ENCODE measurements at places on chromosomes 5 and 9.

DNA sequence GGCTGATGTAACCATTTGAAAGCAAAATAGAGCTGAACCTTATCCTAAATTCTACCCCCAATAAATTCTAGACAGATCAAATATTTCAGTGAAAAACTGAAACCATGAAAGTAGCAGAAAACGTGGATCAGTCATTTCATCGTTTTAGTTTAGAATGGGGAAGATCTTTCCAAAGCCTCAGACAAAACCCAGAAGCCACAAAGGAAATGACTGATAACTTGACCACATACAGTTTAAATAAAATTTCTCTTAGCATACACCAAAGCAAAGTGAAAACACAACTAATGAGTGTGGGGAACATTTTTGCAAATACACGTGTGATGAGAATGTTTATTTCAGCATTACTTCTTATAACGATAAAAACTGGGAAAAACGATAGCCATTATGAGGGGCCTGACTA lies 284.8 kb downstream of the ADGRV1 start:
- DNase-seq, result no peak

DNA sequence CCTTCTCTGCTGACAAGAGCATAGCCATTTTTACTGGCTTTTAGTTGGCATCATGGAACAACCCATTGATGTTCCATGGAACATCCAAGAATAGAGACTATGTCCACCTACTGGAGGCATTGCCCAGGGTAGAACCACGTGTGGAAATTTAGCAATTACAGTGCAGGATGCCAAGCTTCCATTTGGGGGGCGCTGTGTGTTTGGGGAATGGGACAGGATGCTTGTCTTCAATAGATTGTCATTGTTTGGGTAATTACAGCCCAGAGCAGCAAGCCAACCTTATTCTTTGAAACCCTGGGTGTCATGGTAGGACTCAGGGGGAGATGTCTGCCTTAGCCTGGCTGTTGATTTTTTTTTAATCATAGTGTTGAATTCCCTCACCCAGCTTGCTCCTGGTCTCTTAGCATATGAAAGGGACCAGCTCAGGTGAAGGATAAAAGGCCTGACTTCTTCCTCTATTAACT lies 171.1 kb downstream of the DOCK2 start:
- no peak for DNase-seq

GRCh38 chr9:125763394-125763801 lies 16.2 kb downstream of the PBX3 start:
- DNase-seq, result no peak

- no peak for DNase-seq
Measured at GRCh38 chr9:5897851-5898250, 7.2 kb downstream of the MLANA start.

DNA sequence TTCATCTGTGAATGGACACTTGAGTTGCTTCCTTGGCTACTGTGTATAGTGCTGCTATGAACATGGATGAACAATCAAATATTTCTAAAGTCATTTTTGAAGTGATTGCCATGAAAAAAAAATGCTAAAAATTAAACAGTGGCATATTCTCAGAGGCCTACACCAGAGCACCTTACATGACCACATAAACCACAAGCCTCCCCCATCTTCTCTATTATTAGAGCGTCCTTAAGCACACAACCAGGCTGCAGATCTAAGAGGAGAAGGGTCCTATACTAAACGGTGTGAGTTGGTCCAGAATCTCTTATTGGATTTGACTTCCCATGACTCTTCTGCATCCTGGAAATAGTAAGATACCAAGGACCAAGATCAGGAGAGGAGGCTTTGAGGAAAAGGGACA lies 34.3 kb downstream of the PCA3 start:
- DNase-seq, result no peak

DNA sequence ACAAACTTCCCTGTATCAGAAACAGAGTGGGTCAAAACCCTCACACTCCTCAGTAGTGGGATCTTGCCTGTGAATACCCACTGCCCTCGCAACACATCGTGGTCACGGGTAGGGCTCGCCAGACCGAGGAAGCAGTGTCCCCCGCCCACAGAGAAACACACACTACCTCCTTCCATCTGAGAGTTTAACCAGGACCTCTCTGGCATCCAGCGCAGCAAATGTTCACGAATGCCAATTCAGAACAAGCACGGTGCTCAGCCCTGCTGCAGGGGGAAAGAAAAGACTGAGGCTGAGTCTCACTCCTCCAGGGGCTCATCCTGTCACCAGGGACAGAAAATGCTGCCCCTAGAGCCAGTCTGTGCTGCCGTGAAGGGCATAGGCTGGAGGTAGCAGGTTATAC lies 42.5 kb upstream of the SYNPO start:
- DNase-seq, result no peak

DNA sequence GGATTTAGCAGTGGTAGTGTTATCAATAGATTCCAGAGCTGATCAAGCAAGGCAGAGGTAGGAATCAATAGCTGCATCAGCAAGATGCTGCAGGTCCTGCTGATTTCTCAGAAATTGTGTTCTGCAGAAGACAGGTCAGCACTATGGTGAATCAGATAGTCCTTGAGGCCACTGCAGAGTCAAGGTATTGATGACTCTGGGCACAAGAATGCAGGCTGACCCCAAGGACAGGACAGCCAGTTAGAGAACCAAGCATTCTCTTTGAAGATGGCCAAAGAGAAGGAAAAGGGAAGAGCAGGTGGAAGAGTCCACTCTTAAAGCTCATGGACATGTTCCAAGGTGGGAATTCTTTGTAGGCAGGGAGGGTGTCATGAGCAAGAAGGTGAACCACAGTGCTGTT lies 28.0 kb downstream of the PRUNE2 start:
- no peak for DNase-seq

GRCh38 chr5:142922223-142922952 lies 152.2 kb downstream of the ARHGAP26 start:
- DNase-seq, result peak; percentile 77

- peak; percentile 84 for DNase-seq
Measured at GRCh38 chr9:136267261-136268111, 21.9 kb upstream of the QSOX2 start.

DNA sequence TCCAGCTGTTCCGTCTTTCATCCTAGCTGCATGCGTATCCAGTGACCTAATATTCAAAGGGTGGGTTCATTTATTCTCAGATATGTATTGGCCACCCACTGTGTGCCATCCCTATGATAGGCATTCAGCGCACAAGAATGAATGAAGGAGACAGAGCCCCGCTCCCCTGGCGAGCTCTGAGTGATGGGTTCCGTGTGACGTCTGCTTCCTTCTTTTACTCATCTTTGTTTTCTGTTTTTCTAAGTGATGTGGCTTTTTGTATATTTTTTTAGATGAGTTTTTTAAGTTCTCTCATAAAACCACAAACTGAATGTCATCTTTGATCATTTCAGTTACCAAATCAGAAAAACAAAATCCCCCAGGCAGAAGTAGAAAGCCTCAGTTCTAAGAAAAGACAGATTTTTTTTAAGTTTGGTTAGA lies 168.3 kb upstream of the OTULINL start:
- no peak for DNase-seq

DNA sequence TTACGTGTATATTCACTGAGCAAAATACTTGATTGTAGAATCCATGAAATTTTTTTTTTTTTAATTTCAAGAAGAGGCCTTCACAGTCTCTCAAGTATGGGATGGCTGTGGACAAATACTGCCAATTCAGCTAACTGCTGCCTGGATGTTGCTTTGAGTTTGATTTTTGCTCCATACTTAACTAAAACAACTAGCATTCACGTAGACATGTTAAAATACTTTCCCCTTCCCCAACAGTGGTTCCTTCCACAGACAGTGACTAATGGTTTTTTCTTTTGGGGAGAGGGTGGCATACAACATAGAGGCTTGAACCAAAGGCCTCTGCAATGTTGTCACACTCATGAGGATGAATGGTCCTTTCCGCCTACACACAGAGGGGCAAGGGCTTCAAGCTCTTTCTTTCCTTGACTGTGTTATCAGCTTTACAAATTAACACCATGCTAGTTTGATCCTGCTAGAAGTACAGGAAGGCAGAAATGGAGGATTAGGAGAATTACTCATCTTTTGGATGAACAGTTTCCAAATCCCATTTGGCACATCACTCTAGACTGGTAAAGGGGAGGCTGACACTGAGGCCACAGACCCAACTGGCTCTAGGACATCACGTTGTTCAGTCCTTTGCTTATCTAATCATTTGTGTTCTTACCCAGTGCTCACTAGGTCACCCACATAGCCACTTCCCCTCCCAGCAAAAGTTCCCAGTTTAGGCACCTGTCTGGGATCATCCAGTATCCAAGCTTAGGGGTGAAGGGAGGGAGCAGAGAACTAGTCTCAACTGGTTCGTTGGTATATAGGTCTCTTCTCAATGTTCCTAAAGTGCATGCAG lies 1.8 kb upstream of the LEAP2 start:
- DNase-seq, result no peak

DNA sequence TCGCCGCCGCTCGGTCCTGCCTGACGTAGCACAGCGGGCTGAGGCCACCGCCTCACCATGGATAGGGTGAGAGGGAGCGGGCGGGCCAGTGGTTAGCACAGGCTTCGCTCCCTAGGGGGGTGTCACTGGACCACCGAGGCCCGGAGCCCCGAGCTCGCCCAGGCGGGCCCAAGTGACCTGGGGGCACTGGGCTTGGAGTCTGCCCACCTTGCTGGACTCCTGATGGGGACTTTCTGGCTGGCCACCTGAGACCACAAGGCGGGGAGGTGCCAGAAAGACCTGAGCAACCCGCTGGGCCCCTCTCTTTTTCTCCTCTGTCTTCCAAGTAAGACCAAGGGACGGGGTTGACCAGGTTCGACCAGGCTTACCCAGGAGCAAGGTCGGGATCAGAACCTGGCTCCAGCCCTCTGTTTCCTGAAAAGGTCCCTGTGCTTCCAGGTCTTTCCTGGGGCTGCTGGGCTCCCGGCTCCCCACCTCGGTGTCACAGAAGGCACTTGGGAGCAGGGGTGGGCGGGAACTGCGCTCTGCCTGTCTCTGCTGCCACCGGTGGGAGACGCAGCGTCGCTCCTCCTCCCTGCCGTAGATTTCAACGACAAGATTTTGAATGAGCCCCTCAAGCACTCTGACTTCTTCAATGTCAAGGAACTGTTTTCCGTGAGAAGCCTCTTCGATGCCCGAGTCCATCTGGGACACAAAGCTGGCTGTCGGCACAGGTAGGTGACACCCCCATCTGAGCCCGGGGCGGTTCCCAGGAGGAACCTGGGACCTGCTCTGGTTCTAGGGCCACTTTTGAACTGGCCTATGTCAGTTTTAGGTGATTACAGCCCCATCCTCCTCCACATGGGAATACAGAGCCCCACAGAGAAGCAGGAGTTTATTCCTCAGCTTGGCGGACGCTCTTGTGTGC lies 1.0 kb downstream of the MRPS2 start:
- DNase-seq, result no peak

DNA sequence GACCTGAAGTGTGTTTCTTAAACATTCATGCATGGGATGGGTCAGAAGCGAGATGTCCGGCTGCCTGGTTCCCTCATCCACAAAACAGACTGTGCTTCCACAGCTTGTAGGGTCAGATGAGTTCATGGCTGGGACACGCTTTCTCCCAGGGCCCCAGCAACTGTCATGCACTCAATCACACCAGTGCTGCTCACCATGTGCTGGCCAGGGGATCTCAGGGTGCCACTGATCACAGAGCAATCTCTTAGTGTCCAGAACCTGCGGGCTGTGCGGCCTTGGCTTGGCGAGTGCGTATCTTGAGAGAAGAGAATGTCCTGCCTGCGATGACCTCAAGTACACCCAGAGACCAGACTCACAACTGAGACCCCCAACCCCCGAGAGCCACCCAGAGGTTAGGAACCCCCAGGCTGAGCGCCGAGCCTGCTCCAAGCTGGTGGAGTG lies 26.0 kb upstream of the FCN2 start:
- no peak for DNase-seq

DNA sequence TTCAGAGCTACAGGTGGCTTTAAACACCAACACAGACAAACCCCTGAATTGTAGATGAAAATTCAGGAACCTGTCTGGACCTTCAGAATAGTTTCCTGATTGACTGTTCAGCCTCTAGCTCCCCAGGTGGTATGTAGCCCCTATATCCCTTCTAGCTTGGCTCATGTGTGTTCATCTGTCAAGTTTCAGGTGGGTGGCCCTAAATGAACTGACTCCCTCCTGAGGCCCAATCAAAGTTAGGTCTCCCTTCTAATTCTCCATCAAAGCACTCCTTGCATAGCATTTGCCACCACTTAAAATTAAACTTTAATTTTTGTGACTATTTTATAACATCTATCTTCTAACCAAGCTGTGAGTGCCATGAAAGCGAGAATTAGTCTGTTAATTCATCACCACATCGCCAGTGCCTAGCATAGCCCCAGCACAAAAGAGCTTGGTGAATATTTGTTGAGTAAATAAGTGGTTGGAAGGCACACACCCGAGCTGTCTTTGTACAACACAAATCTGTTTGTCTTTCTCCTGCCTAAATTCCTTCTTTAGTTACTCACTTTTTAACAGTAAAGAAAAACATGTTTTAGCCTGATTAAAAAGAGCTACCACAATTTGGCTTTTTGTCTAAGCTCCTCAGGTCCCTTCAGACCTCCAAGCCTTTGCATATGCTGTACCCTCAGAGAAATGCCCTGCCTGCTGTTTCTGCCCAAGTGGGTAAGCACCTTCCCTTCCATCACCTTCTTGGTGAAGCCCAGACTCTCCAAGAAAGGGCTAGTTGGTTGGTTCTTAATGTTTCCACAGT lies 138.1 kb upstream of the HMHB1 start:
- DNase-seq, result no peak

DNA sequence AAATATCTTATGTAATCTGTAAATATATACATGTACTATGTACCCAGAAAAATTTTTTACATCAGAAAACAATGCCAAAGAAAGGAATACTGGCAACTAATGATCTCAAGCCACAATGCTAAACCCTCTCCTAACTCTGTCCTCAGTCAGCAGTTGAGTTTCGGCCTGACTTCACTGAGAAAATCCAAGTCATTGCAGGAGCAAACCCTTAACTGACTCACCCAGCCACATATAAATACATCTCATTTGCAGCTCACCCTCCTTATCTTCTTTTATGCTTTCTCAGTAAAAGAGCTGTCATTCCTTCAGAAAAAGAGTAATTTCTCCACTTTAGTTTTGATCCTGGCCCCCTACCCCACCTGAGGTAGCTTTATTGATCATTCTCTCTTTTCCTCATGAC lies 46.1 kb upstream of the TMED7 start:
- no peak for DNase-seq

- peak; percentile 60 for DNase-seq
Measured at GRCh38 chr9:14345354-14346230, 31.7 kb upstream of the NFIB start.

DNA sequence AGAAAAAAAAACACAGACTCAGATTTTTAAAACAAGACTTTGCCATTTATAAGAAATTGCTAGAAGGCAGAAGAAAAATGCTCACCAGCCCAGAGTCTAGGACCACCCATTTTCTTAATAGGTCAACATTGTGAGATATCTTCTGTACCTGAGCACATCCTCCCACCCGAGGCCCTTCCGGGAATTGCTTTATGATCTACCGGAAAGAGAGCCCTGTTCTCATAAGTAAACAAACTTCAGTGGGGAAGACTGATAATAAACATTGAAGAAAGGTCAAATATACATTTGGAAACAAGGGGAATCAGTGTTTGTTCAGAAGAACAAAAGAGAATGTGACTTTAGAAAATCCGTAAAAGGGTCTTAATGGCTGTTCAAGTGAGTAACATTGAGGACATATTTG lies 44.4 kb downstream of the PRKACG start:
- DNase-seq, result no peak

- DNase-seq, result no peak
Measured at GRCh38 chr9:20499013-20499412, 123.3 kb downstream of the MLLT3 start.
